ENCODE measurements at places on chromosomes 16 and 17.

DNA sequence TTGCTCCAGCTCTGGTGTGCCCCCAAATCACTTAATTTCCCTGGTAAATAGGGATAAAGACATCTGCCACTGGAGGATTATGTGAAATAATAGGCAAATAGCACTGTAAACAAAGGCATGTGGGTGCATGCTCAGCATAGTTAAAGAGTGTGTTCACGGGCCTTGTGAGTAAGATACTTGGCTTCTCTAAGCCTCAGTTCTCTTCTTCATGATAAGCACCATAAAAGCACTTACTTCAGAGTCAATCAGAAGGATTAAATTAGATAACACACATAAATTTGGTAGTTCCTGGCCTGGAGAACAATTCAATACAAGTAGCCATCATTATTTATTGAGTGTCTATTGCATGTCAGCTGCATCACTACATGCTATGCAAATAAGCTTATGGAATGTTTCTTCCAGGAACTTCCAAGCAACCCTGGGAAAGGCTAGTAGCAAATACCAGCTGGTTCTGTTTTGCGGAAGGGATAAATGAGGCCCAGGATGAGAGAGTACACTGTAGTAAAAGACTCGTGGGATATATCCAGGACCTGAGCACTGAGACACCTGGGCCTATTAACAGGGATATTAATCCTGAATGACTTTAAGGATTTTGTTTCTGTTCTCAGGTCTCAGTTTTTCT, 14.5 kb downstream of the CCL11 start:
- DNase-seq: no peak

DNA sequence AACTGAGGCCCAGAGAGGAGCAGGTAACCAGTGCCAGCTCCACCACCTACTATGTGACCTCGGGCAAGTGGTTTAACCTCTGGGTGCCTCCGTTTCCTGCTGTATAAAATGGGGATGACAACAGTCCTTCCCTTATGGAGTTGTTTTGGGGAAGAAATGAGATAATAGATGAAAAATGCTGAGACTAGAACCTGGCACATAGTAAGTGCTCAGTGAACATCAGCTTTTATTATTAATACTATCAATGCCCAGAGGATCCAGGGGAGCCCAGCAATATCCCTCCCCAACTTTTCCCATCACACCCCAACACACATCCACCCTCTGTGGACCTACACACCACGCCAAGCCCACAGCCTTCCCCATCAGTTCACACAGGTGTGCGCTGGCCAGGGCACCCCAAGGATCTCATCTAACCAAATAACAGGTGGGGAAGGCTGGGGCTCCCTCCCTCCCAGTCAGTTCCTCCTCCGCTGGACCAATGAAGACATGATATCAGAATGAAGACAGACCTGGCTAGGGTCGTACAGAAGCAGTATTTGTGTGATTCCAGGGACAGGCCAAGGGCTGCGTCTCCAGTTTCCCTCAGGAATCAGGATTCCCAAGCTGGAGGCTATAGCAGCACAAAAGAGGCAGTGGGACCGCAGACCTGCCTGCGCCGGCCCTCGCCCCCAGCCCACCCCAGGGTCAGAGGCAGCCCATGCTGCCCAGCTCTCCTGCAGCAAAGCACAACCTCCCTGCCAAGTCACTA, 1.8 kb downstream of the ATP2A3 start:
- no peak for DNase-seq

DNA sequence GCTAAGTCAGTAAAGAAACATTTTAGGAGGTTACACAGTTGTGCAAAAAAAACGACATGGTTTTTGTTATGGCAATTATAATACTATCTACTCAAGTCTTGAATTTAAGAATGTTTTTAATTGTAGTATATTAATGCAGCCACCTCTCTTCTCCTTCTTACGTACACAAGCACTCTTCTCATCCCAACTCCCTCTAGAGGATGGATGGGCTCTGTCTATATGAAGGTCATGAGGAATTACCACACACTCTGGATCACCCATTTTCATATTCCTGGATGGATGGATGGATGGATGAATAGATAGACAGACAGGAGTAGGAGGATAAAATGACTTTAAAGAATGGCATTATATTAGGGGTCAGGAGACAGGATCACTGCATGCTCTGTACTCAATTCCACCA, 120.0 kb downstream of the PHKB start:
- DNase-seq: no peak

- no peak for DNase-seq
These were observed 6.7 kb upstream of the MT4 start for GRCh38 chr16:56558024-56558747.
